ENCODE measurements at places on chromosomes 1 and 21. TPM values are rescaled to one million over a fixed set of nuclear protein-coding genes. Genes with fewer than 3 reads are reported as not detected.

- H3K27me3 ChIP-seq = no peaks in the 10 kb centered on the region
- no peak for DNase-seq
- peaks cover 40% of the 10 kb centered on the region for H3K36me3 ChIP-seq
- no peak overlapping the region for H3K27ac ChIP-seq
- H3K4me3 ChIP-seq = no peak overlapping the region
Measured at GRCh38 chr1:54850737-54851136, 36.3 kb downstream of the DHCR24 start.

DNA sequence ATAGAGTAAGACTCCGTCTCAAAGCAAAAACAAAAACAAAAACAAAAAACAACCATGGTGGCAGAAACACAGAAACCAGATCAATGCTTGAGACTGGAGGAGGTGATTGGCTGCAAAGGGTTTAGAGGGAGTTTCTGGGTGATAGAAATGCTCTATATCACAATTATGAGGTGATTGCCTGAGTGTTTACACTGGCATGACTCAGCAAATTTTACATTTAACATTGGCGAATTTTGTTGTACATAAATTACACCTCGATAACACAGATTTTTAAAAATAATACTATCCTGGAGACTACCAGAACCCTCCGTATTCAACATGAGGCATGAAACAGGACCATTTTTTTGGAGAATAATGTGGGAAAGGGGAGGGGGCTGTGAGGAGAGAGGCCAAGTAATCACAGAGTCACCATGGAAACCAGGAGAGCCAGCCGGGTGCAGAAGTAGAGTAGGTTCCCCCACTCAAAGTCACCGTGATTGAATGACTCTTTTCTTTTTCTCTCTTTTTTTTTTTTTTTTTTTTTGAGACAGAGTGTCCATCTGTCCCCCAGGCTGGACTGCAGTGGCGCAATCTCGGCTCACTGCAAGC lies 24.3 kb downstream of the HEYL start:
- no peak overlapping the region for H3K27ac ChIP-seq
- H3K4me3 ChIP-seq = no peak overlapping the region
- DNase-seq = no peak
- no peaks in the 10 kb centered on the region for H3K4me1 ChIP-seq
- H3K27me3 ChIP-seq = peaks cover 4% of the 10 kb centered on the region

DNA sequence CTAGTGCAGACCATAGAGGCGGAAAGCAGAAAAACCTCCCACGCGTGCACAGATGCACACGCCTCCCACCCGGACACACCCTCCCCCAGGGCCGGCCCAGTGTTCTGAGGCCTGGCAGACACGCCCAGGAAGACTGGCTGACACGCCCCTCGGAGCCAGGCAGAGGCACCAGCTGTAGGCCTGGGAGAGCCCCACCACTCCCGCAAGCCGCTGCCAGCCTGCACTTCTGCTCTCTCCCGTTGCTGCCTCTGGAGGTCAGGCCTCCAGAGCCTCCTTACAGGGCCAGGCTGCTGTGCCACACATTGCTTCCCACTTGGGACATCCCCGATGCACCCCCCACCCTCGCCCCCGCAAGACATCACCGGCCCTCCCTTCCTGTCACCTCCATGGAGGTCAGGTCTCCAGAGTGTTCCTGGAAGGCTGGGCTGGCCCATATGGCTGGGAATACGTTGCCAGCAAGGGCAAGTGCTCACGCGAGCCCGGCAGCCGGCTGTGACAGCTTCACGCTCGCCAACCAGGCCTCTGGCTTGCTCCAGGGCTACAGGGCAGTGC lies 40.4 kb downstream of the CASZ1 start:
- H3K4me3 ChIP-seq = no peak overlapping the region
- H3K4me1 ChIP-seq = peaks cover 14% of the 10 kb centered on the region
- no peak overlapping the region for H3K27ac ChIP-seq
- H3K27me3 ChIP-seq = no peaks in the 10 kb centered on the region
- DNase-seq = no peak
- peaks cover 11% of the 10 kb centered on the region for H3K36me3 ChIP-seq

GRCh38 chr1:54627196-54627595 lies 3.9 kb upstream of the FAM151A start:
- H3K4me1 ChIP-seq = no peaks in the 10 kb centered on the region
- no peak overlapping the region for H3K27ac ChIP-seq
- no peak for DNase-seq
- no peaks in the 10 kb centered on the region for H3K27me3 ChIP-seq
- no peak overlapping the region for H3K4me3 ChIP-seq

- H3K27ac ChIP-seq = no peak overlapping the region
- DNase-seq = no peak
- no peak overlapping the region for H3K4me3 ChIP-seq
- peaks cover 11% of the 10 kb centered on the region for H3K4me1 ChIP-seq
Measured at GRCh38 chr1:13788795-13789194, 88.8 kb downstream of the PRDM2 start.

DNA sequence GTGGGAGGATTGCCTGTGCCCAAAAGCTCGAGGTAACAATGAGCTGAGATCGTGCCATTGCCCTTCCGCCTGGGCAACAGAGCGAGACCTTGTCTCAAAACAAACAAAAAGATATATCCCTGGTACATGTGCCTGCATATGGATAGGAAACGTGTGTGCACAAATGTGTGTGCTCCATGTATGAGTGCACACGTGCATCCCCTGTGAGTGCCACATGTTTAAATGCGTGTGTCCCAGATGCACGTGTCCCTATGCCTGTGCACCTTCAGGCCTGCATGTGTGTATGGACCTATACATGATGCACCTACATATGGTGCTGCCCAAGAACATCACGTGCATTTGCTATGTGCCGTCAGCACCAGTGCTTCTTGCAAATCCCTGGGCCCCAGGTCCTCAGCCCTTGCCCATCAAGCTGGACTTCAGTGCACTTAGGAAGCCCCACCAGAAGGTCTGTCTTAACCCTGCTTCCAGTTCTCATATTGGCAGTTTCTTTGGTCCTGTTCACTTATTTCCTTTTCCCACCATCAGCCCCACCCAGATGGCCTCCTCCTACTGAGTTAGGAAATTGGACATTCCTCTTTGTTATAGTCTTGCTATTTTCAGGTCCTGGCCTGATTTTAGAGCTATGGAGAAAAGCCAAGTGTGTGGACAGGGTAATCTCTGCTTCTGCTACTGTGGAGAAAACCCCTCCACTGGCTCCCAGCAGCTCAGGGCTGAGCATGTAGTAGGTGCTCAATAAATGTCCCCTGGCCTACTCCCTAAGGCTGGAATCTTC lies 15.4 kb downstream of the TIE1 start:
- no peak overlapping the region for H3K4me3 ChIP-seq
- H3K4me1 ChIP-seq = no peaks in the 10 kb centered on the region
- peak; percentile 53 for DNase-seq
- H3K27me3 ChIP-seq = no peaks in the 10 kb centered on the region
- no peak overlapping the region for H3K27ac ChIP-seq

DNA sequence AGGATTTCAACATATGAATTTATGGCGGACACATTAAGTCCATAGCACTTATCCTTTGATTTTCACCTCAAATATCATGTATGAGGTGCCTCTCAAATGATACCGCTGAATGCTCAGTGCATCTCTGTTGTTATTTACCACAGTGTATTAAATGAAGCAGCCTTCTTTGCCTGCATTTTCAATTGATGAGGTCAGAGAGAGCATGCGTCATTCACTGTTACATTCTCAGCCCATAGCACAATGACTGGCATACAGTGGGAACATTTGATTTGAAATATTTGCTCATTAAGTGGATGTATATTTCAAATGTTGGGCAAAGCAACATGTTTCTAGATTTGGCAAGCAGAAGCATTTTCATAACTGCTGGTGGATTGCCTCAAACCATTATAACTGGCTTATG lies 45.7 kb downstream of the LRRC7 start:
- H3K27ac ChIP-seq = no peak overlapping the region
- H3K27me3 ChIP-seq = no peaks in the 10 kb centered on the region
- no peak overlapping the region for H3K4me3 ChIP-seq
- no peak for DNase-seq

- H3K27me3 ChIP-seq = no peaks in the 10 kb centered on the region
- no peak for DNase-seq
- H3K27ac ChIP-seq = no peak overlapping the region
Measured at GRCh38 chr1:11984121-11984520, 3.9 kb downstream of the MFN2 start.

GRCh38 chr1:173367136-173367535 lies 110.0 kb upstream of the PRDX6 start:
- DNase-seq = no peak
- no peaks in the 10 kb centered on the region for H3K4me1 ChIP-seq
- no peak overlapping the region for H3K4me3 ChIP-seq
- no peaks in the 10 kb centered on the region for H3K27me3 ChIP-seq

DNA sequence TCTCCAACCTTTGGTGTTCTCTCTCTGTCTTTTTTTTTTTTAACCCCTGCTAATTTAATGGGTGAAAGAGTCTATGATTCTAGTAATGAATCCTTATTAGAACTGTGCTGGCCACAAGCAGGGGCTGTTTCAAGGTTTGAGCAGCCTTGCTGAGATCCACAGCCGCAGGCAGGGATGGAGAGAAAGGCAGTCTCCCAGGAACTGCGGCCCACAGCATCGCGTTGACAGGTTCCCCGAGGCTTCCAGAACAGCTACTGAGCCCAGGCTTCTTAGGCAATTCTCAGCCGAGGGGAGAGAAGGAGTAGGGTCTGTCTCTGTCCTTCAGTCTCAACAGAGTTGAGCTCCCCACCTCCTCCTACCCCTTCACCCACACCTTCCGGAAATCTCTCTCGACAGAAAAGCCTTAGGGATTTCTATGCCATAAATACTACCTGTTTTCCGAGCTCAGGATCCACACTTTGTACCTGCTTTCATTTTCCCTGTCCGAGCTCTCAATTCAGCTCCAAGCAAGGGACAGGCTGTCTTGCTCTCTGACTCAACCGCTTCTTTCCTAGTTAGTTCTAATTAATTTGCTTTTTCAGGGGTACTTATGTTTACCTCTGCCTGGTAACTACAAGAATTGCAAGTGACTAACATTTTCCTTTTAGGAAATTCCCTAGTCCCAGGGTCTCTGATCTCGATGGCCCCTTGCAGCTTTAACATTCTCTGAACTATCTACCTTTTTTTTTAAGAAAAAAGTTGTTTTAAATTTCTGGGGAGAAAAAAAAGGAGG lies 6.7 kb upstream of the CASZ1 start:
- peak overlapping the region; percentile 52 for H3K27ac ChIP-seq
- H3K27me3 ChIP-seq = no peaks in the 10 kb centered on the region
- H3K4me1 ChIP-seq = peaks cover 25% of the 10 kb centered on the region
- DNase-seq = no peak
- no peaks in the 10 kb centered on the region for H3K36me3 ChIP-seq

DNA sequence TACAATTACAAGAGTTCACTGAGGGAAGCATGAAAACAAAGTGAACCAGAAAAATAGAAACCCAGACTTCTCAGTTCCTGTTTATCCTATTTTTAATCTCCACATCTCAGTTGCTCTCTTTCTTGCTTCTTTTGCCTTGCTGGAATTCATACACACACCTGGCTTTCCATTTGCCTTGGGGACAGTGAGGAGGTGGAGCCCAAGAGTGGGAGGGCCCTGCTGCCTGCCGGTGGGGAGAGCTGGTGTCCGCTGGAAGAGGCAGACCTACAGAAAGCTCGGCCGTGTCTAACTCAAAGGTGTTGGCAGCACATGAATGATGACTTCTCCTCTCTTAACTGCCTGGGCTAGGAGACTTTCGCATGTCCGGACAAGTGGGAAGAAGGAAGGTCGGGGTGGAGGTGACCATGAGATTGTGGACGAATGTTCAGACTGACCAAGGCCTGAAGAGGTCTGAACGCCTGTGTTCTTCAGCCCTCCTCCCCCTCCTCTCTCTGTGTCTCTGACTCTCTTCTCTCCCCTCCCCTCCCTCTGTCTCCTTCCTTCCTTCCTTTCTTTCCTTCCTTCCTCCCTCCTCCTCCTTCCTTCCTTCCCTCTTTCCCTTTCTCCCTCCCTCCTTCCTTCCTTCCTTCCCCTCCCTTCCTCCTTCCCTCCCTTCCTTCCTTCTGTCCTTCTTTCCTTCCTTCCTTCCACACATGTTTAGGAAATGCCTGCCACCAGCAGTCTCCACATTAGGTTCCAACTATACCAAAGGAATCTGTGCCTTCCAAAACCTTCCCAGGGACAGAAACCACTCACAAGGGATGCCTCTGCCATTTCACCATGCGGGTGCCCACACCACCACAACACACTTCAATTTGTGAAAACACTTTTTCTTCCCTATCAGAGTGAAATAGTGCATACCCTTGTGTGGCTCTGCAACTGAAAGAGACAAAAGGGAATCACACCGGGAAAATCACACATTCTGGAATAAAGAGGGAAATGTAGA lies 157.3 kb upstream of the RUNX1 start:
- no peaks in the 10 kb centered on the region for H3K4me1 ChIP-seq
- no peak overlapping the region for H3K4me3 ChIP-seq
- no peak for DNase-seq
- H3K27me3 ChIP-seq = peaks cover 60% of the 10 kb centered on the region

GRCh38 chr1:151196292-151196800 lies 2.0 kb upstream of the PIP5K1A start:
- no peaks in the 10 kb centered on the region for H3K27me3 ChIP-seq
- no peaks in the 10 kb centered on the region for H3K36me3 ChIP-seq
- H3K4me1 ChIP-seq = peaks cover 6% of the 10 kb centered on the region
- no peak overlapping the region for H3K27ac ChIP-seq
- no peak overlapping the region for H3K4me3 ChIP-seq

- no peaks in the 10 kb centered on the region for H3K36me3 ChIP-seq
- H3K4me1 ChIP-seq = no peaks in the 10 kb centered on the region
- no peak for DNase-seq
- H3K27ac ChIP-seq = no peak overlapping the region
Measured at GRCh38 chr1:182766881-182767645, 22.5 kb upstream of the NPL start.

DNA sequence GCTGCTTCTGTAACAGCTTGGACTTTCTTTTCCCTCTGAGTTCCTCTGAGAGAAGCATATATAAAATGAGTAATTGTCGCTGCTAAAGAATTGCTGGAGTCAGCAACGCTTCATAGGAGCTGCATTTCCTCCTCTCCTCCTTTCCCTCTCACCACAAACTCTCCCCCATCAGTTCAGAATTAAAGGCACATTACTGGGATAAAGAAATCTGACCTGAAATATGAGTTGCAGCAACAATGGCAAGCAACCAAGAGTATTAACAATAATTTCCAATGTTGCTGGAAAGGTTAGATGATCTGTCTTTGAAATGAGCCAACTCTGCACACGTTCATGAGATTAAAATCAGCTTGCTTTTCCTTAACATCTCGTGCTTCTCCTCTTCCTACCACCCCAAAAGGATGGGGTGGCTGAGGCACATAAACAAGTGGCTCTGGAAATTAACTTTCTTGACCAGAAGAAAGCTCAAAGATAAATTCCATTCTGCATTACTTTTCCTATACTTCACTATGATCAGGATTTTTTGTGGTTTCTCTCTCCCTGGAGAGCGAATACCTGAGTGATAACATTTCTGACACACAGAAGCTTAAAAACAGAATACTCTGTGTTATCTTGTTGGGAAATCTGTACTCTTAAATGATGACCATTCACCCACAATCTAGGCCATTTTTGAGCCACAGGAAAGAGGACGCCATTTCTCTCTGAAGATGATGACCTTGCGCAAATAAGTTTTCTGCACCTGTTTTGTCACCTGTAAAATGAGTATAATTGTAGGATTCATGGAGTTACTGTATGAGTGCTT lies 90.2 kb downstream of the TGFBR3 start:
- no peak overlapping the region for H3K4me3 ChIP-seq
- no peaks in the 10 kb centered on the region for H3K36me3 ChIP-seq
- H3K27ac ChIP-seq = no peak overlapping the region
- H3K27me3 ChIP-seq = no peaks in the 10 kb centered on the region
- DNase-seq = peak; percentile 75

NUP210L gene
- not detected for polyA plus RNA-seq

MRPL55 gene
- 144 TPM for polyA plus RNA-seq

ATP1A4 gene
- 0.21 TPM for polyA plus RNA-seq

LENEP gene
- not detected for polyA plus RNA-seq

RUNX3 gene
- polyA plus RNA-seq = 0.06 TPM

FHAD1 gene
- polyA plus RNA-seq = 3.5 TPM

C1orf53 gene
- 1.6 TPM for polyA plus RNA-seq

CDC42SE1 gene
- 25.4 TPM for polyA plus RNA-seq

ARTN gene
- polyA plus RNA-seq = 50.5 TPM

FCRL1 gene
- not detected for polyA plus RNA-seq
